ENCODE measurements at places on chromosomes 7 and 10.

GRCh38 chr10:31317652-31318381, 1.2 kb upstream of the ZEB1 start:
- H3K36me3 ChIP-seq, result no peaks in the 10 kb centered on the region
- H3K4me1 ChIP-seq, result peaks cover 3% of the 10 kb centered on the region
- peak overlapping the region; percentile 99 for H3K27ac ChIP-seq

- DNase-seq, result no peak
- H3K4me3 ChIP-seq, result no peak overlapping the region
- peaks cover 63% of the 10 kb centered on the region for H3K4me1 ChIP-seq
- no peaks in the 10 kb centered on the region for H3K36me3 ChIP-seq
- H3K27me3 ChIP-seq, result no peaks in the 10 kb centered on the region
- no peak overlapping the region for H3K27ac ChIP-seq
These were observed 24.0 kb downstream of the WASL start for GRCh38 chr7:123724817-123725253.

- no peak overlapping the region for H3K4me3 ChIP-seq
- H3K36me3 ChIP-seq, result no peaks in the 10 kb centered on the region
- no peak for DNase-seq
- H3K4me1 ChIP-seq, result peaks cover 5% of the 10 kb centered on the region
These were observed 68.4 kb downstream of the PPP1R3C start for GRCh38 chr10:91564508-91564907.

GRCh38 chr7:107948645-107949442, 54.1 kb downstream of the LAMB1 start:
- no peaks in the 10 kb centered on the region for H3K27me3 ChIP-seq
- H3K4me3 ChIP-seq, result no peak overlapping the region
- no peaks in the 10 kb centered on the region for H3K4me1 ChIP-seq
- peaks cover 4% of the 10 kb centered on the region for H3K36me3 ChIP-seq
- DNase-seq, result no peak

Measured in vagina (tissue), 2 donors.